Fibroblast of skin of back (primary cell): ENCODE measurements at places on chromosomes 6 and 20.

DNA sequence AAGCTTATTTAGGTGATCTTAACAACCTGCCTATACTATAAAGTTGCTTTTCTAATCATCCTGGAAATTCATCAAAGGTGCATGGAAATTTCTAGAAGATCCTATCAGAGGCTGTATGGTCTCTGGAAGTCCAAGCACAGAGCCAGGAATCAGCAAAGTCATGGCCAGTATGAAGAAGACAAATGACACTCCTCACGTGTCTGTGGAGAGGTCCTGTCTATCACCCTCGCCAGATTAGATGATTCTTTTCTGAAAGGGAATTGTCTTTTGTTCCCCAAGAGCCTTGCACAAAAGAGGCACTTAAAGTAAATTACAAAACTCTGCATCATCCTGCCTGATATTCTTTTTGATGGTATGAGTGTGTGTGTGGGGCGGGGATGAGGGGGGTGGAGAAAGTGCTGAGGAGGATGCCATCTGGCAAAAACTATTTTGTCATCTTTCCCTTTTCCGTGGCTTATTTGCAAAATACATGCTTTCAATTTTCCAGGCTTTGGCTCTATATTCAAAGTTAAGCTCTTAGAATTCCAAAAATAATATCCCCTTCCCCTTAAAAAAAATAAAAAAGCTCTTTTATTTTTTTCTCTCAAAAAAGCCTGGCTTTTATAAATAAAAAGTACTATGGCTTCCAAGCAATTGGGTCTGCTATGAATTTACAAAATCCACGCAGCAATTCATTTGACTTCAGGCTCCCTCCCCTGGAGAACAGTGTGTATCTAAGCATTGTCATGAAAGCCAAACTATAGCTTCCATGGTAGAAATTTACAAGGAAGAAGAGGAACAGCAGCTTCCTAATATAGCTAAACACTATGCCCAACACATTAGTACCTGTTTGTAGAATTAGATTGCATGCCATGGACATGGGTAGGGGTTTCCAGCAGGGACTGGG is 185.2 kb upstream of the ARG1 start:
- DNase-seq = no peak

DNA sequence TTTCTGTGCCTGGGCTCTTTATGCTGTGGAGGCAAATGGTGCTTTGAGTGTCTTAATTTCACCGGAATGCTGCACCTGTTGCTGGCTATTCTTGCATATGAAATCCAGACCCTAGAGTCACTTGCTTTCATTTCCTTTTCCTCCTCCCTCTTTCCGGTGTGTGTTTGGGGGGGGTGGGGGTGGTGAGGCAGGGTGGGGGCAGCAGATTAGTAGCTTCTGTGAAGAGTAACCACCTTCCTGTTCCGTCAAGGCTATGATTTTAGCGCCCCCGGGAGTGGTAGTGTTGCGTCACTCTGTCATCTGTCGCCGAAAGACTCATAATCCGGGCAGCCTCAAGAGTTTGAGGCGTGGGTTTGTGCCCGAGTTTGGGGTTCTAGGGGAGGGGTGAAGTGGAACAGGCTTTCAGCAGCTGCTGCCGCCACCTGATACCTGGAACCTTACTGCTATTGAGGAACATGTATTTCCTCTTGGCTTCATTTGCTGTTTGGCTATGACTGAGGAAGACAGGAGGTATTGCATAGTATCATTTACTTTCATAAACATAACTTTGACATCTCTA is 49.1 kb downstream of the UTRN start:
- no peak for DNase-seq

GRCh38 chr20:15799871-15800270 is 773.4 kb downstream of the KIF16B start:
- DNase-seq = peak; percentile 24

GRCh38 chr6:45229416-45229815 is 98.7 kb upstream of the RUNX2 start:
- no peak for DNase-seq

GRCh38 chr6:159121486-159121885 is 47.7 kb upstream of the FNDC1 start:
- DNase-seq = no peak

DNA sequence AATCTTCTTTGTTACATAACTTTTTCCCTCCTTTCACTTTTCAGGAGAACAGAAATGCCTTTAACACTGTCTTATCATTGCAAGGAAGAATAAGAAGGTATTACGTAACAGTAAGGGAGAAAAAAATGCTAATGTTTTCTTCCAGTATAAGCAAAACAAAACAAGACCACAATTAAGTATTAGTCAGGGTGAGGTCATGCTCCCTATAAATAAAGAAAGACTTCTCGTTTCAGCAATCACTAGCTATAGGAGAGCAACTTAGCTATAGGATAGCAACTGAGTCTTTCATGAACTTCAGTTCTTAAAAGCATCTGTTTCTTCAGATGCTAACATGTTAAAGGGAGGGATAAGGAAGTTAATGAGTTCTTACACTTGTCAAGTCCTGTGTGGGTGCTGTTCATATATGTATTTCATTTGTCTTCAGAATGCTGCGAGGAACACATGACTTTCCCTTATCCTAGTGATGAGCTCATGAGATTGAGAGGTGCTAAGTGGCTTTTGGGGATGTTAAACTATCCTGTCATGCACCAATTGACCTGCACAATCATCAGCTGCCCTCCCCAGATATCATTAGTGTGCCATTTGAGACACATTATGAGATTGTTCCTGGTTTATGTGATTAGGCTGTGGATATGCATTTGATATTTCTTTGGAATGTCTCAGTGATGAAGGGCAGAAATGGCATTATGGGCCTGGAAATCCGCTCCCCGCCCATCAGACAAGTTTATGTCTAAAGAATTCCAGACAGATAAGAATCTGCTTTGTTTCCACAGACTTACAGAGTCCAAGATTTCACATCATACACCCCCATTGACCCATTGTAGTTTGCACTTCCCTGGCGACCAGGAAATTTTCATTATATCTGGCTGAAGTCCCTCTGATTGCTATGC is 37.5 kb downstream of the LAMA4 start:
- DNase-seq = peak; percentile 88

DNA sequence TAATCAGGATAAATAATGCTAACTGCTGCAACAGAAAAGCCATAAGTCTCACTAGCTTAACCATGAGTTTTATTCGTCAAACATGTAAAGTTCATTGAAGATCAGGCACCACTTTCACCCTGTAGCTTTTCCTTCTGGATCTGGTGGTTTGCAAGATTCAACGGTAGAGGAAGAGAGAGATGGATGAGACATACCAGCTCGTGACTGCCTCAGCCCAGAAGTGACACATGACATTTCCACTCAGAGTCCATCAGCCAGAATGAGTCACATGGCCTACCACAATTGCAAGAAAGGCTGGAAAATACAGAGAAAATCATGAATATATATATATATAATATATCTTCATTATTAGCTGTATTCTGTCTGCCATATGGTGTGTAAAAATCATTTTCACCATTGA is 29.0 kb downstream of the SPTLC3 start:
- DNase-seq = peak; percentile 44

- DNase-seq = peak; percentile 93
Observed at GRCh38 chr6:3438190-3439167, 18.4 kb downstream of the SLC22A23 start.

- peak; percentile 46 for DNase-seq
Observed at GRCh38 chr20:56433880-56434255, 21.8 kb downstream of the CASS4 start.

DNA sequence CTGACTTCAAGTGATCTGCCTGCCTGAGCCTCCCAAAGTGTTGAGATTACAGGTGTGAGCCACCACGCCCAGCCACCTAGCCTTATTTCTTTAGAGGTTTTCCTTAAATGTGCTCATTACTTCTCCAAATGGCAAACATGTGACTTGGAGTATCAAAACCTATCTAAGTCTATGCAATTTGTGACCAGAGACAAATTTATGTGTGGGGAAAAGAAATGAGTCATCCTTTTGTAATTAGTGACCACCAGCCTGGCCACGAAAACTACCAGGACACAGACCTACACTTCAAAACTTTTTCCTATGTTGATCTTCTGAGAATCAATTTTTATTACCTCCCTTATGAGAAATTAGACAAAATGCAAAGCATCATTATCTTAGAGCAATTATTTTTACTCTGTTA is 64.6 kb upstream of the OGFRL1 start:
- no peak for DNase-seq

GRCh38 chr6:118591897-118592296 is 43.8 kb downstream of the PLN start:
- no peak for DNase-seq

DNA sequence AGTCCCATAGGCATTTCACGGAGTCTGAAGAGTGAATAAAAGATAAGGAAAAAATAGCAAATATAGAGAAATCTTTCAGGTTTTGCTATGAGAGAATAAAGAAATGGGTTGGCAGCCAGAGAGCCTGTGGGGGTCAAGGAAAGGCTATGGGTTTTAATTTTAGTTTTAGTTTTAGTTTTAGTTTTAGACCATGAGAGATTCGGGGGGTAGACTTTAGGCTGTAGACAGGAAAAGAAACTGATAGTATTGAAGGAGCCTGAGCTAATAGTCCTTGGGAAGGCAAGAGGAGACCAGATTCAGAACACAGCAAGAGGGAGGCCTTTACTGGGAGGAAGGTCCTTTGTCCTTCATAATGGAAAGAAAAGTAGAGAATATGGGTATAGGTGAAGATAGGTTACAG is 19.3 kb downstream of the DOP1A start:
- DNase-seq = no peak

GRCh38 chr20:38429301-38429700 is 5.8 kb downstream of the SNHG17 start:
- no peak for DNase-seq

GRCh38 chr6:158665332-158665731 is 15.5 kb downstream of the SYTL3 start:
- no peak for DNase-seq
